ENCODE measurements at places on chromosomes 16 and 17. TPM values are rescaled to one million over a fixed set of nuclear protein-coding genes. Genes with fewer than 3 reads are reported as not detected.

DNA sequence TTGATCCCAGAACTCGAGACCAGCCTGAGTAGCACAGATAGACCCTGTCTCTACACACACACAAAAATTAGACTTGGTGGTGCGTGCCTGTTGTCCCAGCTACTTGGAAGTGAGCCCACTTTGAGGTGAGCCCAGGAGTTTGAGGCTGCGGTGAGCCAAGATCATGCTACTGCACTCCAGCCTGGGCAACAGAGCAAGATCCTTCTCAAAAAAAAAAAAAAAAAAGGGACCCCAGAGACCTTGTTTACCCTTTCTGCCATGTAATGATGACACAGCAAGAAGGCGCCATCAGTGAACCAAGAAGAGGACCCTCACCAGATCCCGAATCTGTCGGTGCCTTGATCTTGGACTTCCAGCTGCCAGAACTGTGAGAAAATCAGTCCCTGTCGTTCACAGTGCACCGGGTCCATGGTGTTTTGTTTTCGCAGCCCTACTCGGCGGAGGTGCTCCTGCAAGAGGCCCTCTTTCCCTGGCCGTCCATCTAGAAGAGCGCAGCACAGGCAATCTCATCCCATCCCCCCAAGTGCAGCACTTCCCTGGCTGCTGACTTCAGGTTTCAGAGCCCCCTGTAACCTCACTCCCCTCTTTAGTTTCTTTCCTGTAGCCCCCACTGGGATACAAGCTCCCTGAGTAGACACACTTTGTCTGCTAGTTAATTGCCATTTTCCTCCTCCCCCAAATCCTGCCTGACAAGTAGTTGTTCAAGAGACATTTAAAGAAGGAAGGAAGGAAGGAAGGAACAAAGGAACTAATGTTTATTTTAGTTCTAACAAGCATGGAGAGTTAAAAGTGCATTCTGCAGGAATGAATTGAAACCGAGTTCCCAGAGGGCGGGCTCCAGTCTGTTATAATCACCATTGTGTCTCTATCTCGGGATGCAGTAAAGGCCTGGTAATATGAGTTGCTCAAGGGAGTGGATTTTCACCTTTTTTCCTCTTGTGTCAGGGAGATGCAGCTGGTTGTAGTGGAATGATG is 115.3 kb downstream of the SNX29 start:
- no peak for DNase-seq
- peaks cover 14% of the 10 kb centered on the region for H3K4me1 ChIP-seq
- no peaks in the 10 kb centered on the region for H3K36me3 ChIP-seq
- no peak overlapping the region for H3K4me3 ChIP-seq
- H3K27me3 ChIP-seq = no peaks in the 10 kb centered on the region

GRCh38 chr17:78933959-78934568 is 8.9 kb upstream of the TIMP2 start:
- H3K4me3 ChIP-seq = no peak overlapping the region
- no peaks in the 10 kb centered on the region for H3K27me3 ChIP-seq
- DNase-seq = no peak
- peak overlapping the region; percentile 61 for H3K27ac ChIP-seq
- H3K4me1 ChIP-seq = peaks cover 2% of the 10 kb centered on the region

DNA sequence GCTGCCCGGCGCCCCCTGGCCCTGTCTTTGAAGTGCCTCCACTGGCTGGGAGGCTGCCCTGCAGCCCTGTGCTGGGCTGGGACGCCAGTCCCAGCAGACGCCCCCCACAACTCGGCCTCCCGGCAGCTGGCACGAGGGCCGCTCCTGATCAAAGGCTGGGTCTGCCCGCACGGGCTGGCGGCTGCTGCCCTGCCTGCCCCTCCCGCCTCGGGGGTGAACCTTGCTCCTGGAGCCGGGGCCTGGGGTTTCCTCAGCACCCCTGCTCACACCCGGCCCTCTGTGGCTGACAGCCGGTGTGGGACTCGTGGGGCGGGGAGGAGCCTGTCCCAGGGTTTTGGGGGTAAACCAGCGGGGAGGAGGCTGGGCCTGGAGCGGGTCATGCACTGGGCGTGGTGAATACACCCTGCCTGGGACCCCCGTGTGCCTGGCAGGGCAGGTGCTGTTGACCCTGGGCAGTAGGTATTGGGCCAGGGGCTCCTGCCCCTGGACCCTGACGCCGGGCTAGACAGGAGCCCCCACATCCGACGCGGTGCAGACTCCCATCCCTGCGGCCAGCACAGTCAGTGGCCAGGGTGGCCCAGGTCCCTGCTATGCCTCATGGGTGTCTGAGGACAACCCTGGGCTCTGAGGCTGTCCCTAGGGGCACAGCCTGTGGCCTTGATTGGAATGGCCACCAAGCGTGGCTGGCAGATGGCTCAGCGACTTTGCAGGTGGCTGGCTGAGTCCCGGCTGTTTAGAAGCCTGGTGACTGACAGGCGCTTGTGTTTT is 21.7 kb downstream of the CENPX start:
- peak overlapping the region; percentile 52 for H3K27ac ChIP-seq
- no peaks in the 10 kb centered on the region for H3K27me3 ChIP-seq
- no peaks in the 10 kb centered on the region for H3K36me3 ChIP-seq
- peaks cover 15% of the 10 kb centered on the region for H3K4me1 ChIP-seq
- no peak overlapping the region for H3K4me3 ChIP-seq

SNX20 gene
- 3.5 TPM for total RNA-seq

- H3K27ac ChIP-seq = no peak overlapping the region
- H3K4me3 ChIP-seq = no peak overlapping the region
- no peaks in the 10 kb centered on the region for H3K4me1 ChIP-seq
- no peak for DNase-seq
- no peaks in the 10 kb centered on the region for H3K27me3 ChIP-seq
These were observed 99.8 kb upstream of the PMFBP1 start for GRCh38 chr16:72271699-72272240.

ZG16 gene
- 0.19 TPM for total RNA-seq

DNA sequence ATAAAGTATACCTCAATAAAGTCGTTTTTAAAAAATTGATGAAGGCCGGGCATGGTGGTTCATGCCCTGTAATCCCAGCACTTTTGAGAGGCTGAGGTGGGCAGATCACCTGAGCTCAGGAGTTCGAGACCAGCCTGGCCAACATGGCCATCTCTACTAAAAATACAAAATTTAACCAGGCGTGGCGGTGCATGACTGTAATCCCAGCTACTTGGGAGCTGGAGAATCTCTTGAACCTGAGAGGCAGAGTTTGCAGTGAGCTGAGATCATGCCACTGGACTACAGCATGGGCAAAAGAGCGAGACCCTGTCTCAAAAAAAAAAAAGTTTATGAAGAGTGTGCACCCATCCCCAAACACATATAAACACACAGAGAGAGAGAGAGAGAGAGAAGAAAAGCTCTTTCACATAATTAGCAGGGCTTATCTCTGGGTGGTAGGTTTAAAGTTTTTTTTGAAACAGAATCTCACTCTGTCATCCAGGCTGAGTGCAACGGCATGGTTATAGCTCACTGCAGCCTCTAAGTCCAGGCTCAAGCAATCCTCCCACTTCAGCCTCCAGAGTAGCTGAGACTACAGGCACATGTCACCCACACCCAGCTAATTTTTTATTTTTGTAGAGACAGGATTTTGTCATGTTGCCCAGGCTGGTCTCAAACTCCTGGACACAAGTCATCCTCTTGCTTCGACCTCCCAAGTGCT is 3.0 kb downstream of the SREBF1 start:
- H3K4me3 ChIP-seq = no peak overlapping the region
- no peaks in the 10 kb centered on the region for H3K27me3 ChIP-seq
- H3K27ac ChIP-seq = peak overlapping the region; percentile 97
- peaks cover 46% of the 10 kb centered on the region for H3K4me1 ChIP-seq
- H3K36me3 ChIP-seq = no peaks in the 10 kb centered on the region

GRCh38 chr17:73938706-73939105 is 264.8 kb upstream of the RPL38 start:
- H3K27me3 ChIP-seq = peaks cover 8% of the 10 kb centered on the region
- no peak overlapping the region for H3K27ac ChIP-seq
- no peak overlapping the region for H3K4me3 ChIP-seq
- no peak for DNase-seq

DNA sequence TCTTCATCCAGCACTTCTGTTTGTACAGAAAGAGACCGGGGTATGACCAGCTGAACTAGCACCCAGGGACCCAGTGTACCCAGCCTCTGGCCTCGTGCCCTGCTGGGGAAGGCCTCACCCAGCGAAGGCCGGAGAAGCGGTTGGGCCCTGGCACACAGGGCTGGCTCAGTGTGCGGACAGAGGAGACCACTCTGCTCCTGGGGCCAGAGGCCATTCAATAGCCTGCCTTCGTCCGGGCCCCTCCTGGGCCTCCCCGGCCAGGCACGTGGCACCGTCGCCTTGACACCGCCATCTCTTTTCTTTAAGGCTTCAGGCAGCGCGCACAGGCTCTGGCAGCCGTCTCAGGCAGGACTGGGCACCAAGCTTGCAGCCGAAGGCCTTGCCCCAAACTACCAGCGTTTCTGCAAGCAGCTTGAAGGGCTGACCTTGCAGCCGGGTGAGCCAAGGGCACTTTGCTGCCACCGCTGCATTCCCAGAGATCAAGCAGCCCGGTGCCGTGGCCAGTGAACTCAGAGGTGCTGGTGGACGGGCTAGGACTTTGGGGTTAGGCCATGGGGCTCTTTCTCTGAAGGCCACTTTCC is 8.0 kb downstream of the TAX1BP3 start:
- peaks cover 25% of the 10 kb centered on the region for H3K4me1 ChIP-seq
- no peaks in the 10 kb centered on the region for H3K27me3 ChIP-seq
- no peak overlapping the region for H3K27ac ChIP-seq
- H3K4me3 ChIP-seq = no peak overlapping the region
- DNase-seq = no peak
- peaks cover 11% of the 10 kb centered on the region for H3K36me3 ChIP-seq

VMO1 gene
- 1.8 TPM for total RNA-seq

GRCh38 chr17:40311575-40311974 is 2.6 kb downstream of the RARA start:
- peak overlapping the region; percentile 58 for H3K27ac ChIP-seq
- DNase-seq = no peak
- no peaks in the 10 kb centered on the region for H3K36me3 ChIP-seq
- H3K4me3 ChIP-seq = no peak overlapping the region
- H3K4me1 ChIP-seq = peaks cover 75% of the 10 kb centered on the region
- no peaks in the 10 kb centered on the region for H3K27me3 ChIP-seq

DNA sequence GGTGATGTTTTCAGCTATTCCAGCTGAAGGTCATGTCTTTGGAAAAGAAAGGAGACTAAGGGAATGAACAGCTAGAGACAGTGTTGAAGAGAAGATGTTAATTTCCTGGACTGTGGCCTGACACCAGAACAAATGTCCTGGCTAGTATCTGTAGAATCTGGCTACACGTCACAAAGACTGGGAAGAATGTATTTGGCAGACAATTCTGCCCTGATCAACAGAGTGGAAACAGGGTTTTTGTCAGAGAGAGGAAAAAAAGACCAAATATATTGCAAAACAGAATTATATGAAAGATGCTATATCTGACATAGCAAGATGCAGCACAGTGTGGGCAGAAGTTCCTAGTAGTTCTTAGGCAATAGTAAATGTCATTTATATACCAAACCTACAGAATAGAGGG is 17.0 kb upstream of the ANKFN1 start:
- no peaks in the 10 kb centered on the region for H3K36me3 ChIP-seq
- no peaks in the 10 kb centered on the region for H3K4me1 ChIP-seq
- DNase-seq = no peak
- no peak overlapping the region for H3K4me3 ChIP-seq
- H3K27ac ChIP-seq = no peak overlapping the region

GRCh38 chr17:59761385-59762048 is 54.1 kb downstream of the VMP1 start:
- no peaks in the 10 kb centered on the region for H3K27me3 ChIP-seq
- no peak for DNase-seq
- H3K4me3 ChIP-seq = no peak overlapping the region
- H3K4me1 ChIP-seq = no peaks in the 10 kb centered on the region

PRR15L gene
- 1.9 TPM for total RNA-seq

HCFC1R1 gene
- total RNA-seq = 1.4 TPM

KRT15 gene
- not detected for total RNA-seq

DNA sequence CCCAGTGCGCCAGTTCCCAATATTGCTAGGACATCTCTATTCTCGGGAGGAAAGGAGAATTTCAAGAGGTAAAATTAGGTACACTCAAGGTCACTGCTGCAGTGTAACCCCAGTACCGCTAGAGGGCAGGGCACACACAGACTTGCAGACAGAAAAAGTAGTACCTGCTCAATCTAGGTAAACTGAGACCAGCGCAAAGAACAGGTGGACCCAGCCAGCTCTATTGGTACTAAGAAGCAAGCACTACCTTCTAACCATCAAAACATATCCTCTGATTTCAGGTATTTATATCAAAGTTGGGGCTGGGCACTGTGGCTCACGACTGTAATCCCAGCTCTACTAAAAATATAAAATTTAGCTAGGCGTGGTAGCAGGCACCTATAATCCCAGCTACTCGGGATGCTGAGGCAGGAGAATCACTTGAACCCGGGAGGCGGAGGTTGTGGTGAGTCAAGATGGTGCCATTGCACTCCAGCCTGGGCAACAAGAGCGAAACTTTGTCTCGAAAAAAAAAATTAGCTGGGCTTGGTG is 3.6 kb upstream of the WDR81 start:
- peaks cover 1% of the 10 kb centered on the region for H3K36me3 ChIP-seq
- H3K27me3 ChIP-seq = no peaks in the 10 kb centered on the region
- H3K4me1 ChIP-seq = peaks cover 22% of the 10 kb centered on the region
- DNase-seq = peak; percentile 78
- peak overlapping the region; percentile 32 for H3K27ac ChIP-seq

- DNase-seq = no peak
- no peaks in the 10 kb centered on the region for H3K36me3 ChIP-seq
- H3K27me3 ChIP-seq = no peaks in the 10 kb centered on the region
- no peaks in the 10 kb centered on the region for H3K4me1 ChIP-seq
These were observed 227.3 kb downstream of the HS3ST3A1 start for GRCh38 chr17:13374203-13375143.

DNA sequence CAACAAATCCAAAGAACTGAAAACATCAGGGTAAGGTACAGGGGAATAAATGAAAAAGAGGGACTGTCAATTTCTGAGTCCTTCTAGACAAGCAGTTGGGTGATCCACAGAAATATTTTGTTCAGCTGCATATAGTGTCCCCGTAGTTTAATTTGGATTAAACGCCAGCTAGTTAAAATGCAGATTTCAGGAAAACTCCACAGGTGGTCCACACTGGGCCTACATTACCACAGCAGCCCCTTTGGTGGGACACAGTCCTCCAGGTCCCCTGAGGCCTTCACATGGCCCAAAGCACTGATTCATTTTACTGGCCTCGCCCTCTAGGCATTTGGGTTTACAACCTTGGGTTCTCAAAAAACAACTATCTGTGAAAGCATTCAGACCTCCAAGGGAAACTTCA is 4.6 kb downstream of the ARHGAP17 start:
- peaks cover 14% of the 10 kb centered on the region for H3K4me1 ChIP-seq
- no peaks in the 10 kb centered on the region for H3K27me3 ChIP-seq
- no peak overlapping the region for H3K27ac ChIP-seq
- H3K4me3 ChIP-seq = no peak overlapping the region

DNA sequence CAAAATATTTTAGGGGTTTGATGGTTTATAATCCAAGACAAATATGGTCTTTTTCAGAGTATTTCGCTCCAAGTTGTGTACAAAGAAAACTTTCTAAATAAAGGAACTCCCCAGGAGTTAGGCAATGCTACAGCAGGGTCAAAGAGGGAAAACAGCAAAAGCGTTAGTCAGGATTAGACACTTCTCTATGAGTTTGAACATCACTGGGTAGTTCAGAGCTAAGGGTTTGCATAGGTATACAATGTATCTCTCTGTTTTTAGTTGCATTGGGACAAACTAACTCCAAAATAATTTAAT is 34.8 kb downstream of the FAM20A start:
- H3K36me3 ChIP-seq = no peaks in the 10 kb centered on the region
- H3K4me1 ChIP-seq = peaks cover 18% of the 10 kb centered on the region
- DNase-seq = no peak
- no peak overlapping the region for H3K4me3 ChIP-seq
